ENCODE measurements at places on chromosomes 6 and 20. TPM values are rescaled to one million over a fixed set of nuclear protein-coding genes. Genes with fewer than 3 reads are reported as not detected.

DNA sequence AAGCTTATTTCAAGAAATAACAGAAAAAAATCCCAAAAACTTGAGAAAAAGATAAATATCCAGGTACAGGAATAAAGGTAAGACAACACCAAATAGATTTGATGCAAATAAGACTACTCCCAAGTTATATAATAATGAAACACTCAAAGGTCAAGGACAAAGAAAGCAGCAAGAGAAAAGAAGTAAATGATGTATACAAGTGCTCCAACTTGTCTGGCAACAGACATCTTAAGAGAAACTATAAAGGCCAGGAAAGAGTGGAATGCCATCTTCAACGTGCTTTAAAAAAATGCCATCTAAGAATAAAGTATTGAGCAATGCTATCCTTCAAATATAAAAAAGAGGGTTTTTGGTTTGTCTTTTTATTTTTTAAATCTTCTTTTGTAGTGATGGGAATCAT is 54.2 kb downstream of the REV3L start:
- no peak overlapping the region for H3K27ac ChIP-seq
- H3K36me3 ChIP-seq: no peaks in the 10 kb centered on the region
- DNase-seq: no peak
- H3K27me3 ChIP-seq: no peaks in the 10 kb centered on the region

- peaks cover 6% of the 10 kb centered on the region for H3K4me1 ChIP-seq
- DNase-seq: no peak
- peak overlapping the region; percentile 4 for H3K27ac ChIP-seq
Measured at GRCh38 chr20:44081476-44081875, 105.5 kb downstream of the JPH2 start.

DNA sequence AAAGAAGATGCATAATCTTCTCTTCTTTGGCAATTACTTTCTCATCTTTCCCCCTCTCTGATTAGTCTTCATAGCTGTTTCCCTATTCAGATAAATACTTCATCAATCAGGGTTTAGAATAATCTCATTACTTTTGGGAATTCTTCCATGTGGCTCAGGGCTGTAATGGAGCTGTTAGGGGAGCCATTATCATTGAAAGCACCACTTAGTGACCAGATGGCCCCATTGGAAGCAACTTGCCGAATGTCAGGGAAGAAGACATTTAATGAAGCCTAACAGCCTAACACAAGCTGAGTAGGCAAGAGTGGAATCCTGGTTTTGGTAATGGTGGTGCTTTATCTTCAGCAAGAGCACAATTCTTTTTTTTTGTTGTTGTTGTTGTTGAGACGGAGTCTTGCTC is 45.0 kb downstream of the TIAM2 start:
- H3K4me3 ChIP-seq: no peak overlapping the region
- no peaks in the 10 kb centered on the region for H3K36me3 ChIP-seq
- H3K27me3 ChIP-seq: no peaks in the 10 kb centered on the region
- H3K27ac ChIP-seq: no peak overlapping the region
- peaks cover 6% of the 10 kb centered on the region for H3K4me1 ChIP-seq

DNA sequence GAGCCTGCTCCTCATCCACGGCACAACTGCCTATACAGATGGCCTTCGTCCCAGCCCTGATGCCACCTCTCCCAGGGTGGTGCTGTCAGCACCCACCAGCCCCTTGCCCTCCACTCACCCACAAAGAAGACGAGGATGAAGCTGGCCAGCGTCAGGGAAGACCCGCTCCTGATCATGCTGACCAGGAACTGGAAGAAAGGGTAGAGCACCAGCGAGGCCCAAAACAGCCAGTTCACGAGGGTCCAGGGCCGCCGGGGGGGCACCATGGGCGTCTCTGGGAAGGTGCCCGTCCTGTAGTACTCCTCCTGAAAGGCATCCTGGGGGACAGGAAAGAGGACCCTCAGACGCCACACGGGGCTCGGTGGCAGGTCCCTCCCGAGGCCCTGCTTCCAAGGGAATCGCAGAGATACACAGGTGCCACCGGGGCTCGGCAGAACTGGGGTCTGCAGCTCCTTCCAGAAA is 134.5 kb downstream of the AGPAT4 start:
- no peaks in the 10 kb centered on the region for H3K36me3 ChIP-seq
- H3K4me3 ChIP-seq: no peak overlapping the region
- peaks cover 6% of the 10 kb centered on the region for H3K4me1 ChIP-seq
- DNase-seq: no peak
- no peak overlapping the region for H3K27ac ChIP-seq

GRCh38 chr6:159169557-159170332 is 545 bp downstream of the FNDC1 start:
- peak overlapping the region; percentile 34 for H3K4me3 ChIP-seq
- DNase-seq: peak; percentile 50
- H3K4me1 ChIP-seq: no peaks in the 10 kb centered on the region
- peaks cover 60% of the 10 kb centered on the region for H3K27me3 ChIP-seq
- no peaks in the 10 kb centered on the region for H3K36me3 ChIP-seq

DNA sequence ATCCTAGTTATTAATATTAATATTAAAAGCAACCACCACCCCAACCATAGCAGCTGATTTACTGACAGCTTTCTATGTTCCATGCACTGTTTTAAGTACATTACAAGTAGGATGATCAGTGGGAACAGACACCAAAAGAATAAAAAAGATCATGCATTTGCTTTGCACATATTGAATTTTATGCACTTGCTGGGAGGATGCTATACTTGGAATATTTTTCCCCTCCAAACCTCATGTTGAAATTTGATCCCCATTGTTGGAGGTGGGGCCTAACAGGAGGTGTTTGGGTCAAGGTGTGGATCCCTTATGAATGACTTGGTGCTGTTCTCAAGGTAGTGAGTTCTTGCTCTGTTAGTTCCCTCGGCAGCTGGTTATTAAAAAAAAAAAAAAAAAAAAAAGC is 178.9 kb upstream of the MYLIP start:
- no peak for DNase-seq
- H3K4me1 ChIP-seq: no peaks in the 10 kb centered on the region
- no peak overlapping the region for H3K4me3 ChIP-seq
- H3K27ac ChIP-seq: no peak overlapping the region
- no peaks in the 10 kb centered on the region for H3K36me3 ChIP-seq
- no peaks in the 10 kb centered on the region for H3K27me3 ChIP-seq

DNA sequence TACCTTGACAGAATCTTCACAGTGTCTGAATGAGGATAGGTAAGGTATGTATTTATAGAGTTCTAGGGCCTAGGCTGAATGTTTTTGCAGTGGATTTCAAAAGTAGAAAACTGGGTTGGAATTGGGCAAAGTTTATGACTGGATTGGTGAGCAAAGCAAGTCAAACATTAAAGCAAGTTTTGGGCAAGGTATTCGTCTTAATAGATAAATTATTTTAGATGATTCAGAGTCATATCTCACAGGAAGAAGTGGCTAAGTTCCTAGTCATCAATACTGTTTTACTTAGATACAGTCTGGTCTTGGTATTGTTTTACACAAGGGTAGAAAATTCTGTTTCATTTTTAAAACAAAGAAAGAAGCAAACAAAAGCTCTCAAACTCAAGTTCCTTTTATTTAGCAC is 284.1 kb upstream of the EPHA7 start:
- H3K27me3 ChIP-seq: no peaks in the 10 kb centered on the region
- DNase-seq: no peak
- H3K27ac ChIP-seq: no peak overlapping the region
- no peaks in the 10 kb centered on the region for H3K36me3 ChIP-seq
- H3K4me3 ChIP-seq: no peak overlapping the region

GRCh38 chr20:50520222-50520880 is 10.2 kb downstream of the PTPN1 start:
- no peaks in the 10 kb centered on the region for H3K27me3 ChIP-seq
- H3K4me3 ChIP-seq: no peak overlapping the region
- H3K4me1 ChIP-seq: peaks cover 49% of the 10 kb centered on the region

GRCh38 chr6:33772082-33772830 is 16.7 kb downstream of the LEMD2 start:
- DNase-seq: no peak
- peaks cover 53% of the 10 kb centered on the region for H3K4me1 ChIP-seq
- H3K27me3 ChIP-seq: no peaks in the 10 kb centered on the region
- no peak overlapping the region for H3K4me3 ChIP-seq
- peaks cover 42% of the 10 kb centered on the region for H3K36me3 ChIP-seq
- H3K27ac ChIP-seq: peak overlapping the region; percentile 77

DNA sequence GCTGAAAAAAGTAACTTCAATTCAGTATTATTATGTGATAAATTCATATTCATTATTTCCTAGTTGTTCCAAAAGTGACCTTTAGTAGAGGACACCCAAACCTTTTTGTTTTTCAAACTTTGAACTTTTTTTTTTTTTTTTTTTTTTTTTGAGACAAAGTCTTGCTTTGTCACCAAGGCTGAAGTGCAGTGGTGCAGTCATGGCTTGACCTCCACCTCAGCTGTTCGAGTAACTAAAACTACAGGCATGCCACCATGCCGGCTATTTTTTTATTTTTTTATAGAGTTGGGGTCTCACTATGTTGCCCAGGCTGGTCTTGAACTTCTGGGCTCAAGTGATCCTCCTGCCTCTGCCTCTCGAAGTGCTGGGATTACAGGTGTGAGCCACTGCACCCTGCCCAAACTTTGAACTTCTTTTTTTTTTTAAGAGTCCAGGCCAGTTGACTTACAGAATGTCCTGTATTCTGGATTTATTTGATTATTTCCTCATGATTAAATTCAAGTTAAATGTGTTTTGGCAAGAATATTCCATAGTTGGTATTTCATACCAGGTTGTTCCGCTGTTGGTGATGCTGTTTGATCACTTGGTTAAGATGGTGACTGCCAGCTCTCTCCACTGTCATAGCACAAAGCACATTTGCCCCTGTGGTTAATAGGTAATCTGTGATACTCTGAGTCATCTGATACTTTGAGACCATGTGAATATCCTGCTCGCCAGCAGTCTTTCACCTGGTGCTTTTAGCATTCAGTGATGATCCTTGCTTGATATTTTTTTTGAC is 48.0 kb downstream of the VAPB start:
- H3K4me1 ChIP-seq: peaks cover 14% of the 10 kb centered on the region
- H3K4me3 ChIP-seq: no peak overlapping the region
- H3K36me3 ChIP-seq: no peaks in the 10 kb centered on the region
- H3K27ac ChIP-seq: no peak overlapping the region
- DNase-seq: no peak

DNA sequence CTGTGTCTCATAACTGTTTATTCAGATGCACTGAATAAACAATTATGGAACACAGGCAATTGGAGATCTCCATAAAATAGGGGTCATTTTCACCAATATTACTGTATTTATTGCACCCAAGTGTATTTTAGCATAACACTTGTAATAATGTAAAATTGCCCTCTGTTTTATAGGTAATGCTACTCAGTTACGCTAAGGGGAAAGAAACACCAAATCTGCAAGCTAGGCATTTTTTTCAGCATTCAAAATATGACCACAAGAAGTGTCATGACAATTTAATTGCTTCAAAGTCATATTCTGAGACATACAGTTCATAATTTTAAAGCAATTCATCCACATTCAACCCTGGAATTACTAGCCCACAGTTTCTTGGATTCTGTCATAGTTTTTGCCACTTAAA is 643.2 kb upstream of the NOX3 start:
- no peak overlapping the region for H3K4me3 ChIP-seq
- no peaks in the 10 kb centered on the region for H3K4me1 ChIP-seq
- H3K27me3 ChIP-seq: no peaks in the 10 kb centered on the region
- H3K27ac ChIP-seq: no peak overlapping the region
- no peaks in the 10 kb centered on the region for H3K36me3 ChIP-seq

- H3K4me1 ChIP-seq: peaks cover 15% of the 10 kb centered on the region
- no peak for DNase-seq
- H3K36me3 ChIP-seq: no peaks in the 10 kb centered on the region
- no peak overlapping the region for H3K27ac ChIP-seq
Measured at GRCh38 chr6:156879591-156879990, 102.4 kb downstream of the ARID1B start.

GRCh38 chr6:136035378-136036070 is 184.0 kb downstream of the PDE7B start:
- DNase-seq: no peak
- H3K36me3 ChIP-seq: no peaks in the 10 kb centered on the region
- no peak overlapping the region for H3K4me3 ChIP-seq

Gene GRM1
- 0.11 TPM for total RNA-seq

Gene HCK
- total RNA-seq: not detected

Gene TPD52L1
- 2.0 TPM for total RNA-seq

Gene ARMH2
- not detected for total RNA-seq

Gene QKI
- total RNA-seq: 128 TPM
